ENCODE measurements at places on chromosomes 7 and 10.

GRCh38 chr10:26457088-26457487 lies 18.9 kb downstream of the APBB1IP start:
- DNase-seq = no peak

DNA sequence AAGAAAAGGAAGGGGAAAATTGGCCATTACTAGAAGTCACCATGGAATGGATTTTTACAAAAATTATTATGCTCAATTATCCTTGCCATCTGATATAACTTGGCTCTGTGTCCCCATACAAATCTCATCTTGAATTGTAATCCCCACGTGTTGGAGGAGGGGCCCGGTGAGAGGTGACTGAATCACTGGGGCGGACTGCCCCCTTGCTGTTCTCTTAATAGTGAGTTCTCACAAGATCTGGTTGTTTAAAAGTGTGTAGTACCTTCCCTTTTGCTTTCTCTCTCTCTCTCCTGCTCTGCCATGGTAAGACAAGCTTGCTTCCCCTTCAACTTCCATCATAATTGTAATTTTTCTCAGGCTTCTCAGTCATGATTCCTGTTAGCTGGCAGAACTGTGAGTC lies 1023.6 kb downstream of the XPNPEP1 start:
- DNase-seq = no peak

- DNase-seq = no peak
Observed at GRCh38 chr10:74071157-74071556, 73.2 kb downstream of the VCL start.

GRCh38 chr7:3916146-3916545 lies 615.1 kb downstream of the SDK1 start:
- no peak for DNase-seq

DNA sequence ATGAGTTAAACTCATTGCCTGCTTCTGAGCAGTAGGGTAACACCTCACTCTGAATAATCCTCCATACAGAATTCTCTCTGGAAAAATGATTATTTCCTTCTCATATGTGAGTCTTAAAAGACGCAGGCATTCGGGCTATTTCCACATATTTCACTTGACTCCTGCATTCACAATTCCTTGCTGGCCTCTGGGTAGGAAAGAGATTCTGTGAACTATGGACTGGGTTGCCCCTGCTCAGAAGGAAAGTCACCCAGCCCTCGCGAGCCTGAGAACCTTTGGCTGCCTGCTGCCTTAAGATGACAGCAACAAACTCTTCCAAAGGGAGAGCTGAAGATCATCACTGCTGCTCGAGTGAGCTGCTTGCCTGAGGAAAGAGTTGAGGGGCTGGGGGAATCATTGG lies 216.8 kb downstream of the BAMBI start:
- DNase-seq = no peak

- DNase-seq = no peak
Observed at GRCh38 chr7:139023076-139023475, 12.8 kb downstream of the ZC3HAV1L start.

GRCh38 chr7:45159296-45159695 lies 1.7 kb downstream of the RAMP3 start:
- DNase-seq = no peak

DNA sequence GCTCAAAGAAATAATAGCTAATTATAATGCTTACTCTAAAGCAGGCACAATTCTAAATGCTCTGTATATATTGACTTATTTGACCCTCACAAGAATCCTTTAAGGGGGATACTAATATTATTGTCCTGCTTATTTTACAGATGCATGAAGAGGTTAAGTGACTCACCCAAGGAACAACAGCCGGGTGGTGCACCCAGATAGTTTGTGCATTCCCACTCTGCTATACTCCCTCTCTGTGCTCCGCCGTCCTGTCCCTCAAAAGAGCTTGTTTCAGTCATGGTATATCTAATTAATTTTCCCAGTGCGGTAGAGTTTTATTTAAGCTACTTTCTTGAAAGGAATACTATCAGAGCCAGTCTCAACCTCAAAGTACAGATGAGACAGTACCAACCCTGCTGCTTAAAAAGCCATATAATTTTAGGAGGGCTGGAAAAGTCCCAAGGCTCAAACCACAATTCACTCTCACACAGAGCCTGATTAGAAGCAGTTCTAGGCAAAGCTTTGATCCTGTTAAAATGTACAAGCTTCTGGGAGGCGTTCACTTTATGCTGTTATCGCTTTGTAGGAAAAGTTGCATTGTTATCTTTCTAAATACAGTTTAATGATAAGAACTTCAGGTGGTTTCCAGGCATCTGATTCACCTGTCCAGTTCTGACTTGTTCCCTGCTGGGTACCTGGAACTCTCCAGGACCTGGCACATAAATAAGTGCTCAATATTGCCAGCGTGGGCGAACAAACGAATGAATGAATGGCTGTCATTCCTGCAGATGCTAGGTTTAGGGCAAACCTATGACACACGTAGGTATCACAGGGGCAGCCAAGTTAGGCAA lies 261.5 kb upstream of the KLF14 start:
- no peak for DNase-seq

DNA sequence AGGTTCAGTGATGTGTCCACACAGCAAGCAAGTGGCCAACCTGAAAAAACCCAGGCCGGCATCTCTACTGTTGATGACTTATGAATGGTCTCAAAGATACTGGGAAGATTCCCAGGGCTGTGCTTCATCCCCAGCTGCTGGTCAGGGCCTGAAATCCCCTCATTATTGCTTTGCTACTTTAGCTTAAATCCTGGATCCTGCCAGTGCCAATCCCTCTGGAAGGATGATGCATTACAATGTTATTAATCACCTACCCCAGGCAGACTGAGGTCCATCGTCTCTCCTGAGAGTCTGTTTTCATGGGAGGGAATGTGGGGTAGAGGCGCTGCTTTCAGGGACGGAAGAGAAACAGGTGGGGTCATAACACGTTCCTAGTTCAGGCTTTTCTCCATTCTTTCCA lies 371.6 kb downstream of the RPS24 start:
- no peak for DNase-seq

- no peak for DNase-seq
Observed at GRCh38 chr10:22615101-22615500, 99.3 kb downstream of the PIP4K2A start.

DNA sequence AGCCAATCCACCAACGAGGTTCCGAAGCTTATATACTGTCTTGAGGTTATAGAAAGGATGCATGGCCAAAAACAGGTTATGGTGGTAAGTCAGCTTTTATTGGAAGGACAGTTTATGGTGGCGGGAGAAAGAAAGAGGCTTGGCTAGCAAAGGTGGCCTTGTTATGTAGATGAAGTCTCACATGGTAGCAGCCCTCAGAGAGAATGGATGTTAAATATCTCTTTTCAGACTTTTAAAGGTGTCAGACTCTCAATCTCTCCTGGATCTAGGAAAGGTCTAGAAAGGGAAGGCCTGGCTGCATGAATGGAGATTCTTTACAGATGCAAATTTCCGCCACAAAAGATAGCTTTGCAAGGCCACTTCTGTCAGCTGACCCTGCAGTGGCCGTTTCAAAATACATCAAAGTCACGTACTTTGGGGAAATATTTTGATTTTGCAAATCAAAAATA lies 333.8 kb downstream of the GALNT17 start:
- no peak for DNase-seq

GRCh38 chr7:142910481-142910880 lies 23.1 kb downstream of the TRPV5 start:
- DNase-seq = no peak

- no peak for DNase-seq
Observed at GRCh38 chr10:44245601-44245938, 139.3 kb downstream of the CXCL12 start.

- no peak for DNase-seq
Observed at GRCh38 chr7:107891636-107892366, 818 bp downstream of the DLD start.

- no peak for DNase-seq
Observed at GRCh38 chr7:13826752-13827151, 162.7 kb downstream of the ETV1 start.

GRCh38 chr7:96903906-96904305 lies 101.4 kb upstream of the DLX6 start:
- DNase-seq = no peak

GRCh38 chr7:26298472-26299058 lies 6.9 kb downstream of the SNX10 start:
- no peak for DNase-seq

GRCh38 chr7:40749877-40750276 lies 615.1 kb downstream of the SUGCT start:
- no peak for DNase-seq

DNA sequence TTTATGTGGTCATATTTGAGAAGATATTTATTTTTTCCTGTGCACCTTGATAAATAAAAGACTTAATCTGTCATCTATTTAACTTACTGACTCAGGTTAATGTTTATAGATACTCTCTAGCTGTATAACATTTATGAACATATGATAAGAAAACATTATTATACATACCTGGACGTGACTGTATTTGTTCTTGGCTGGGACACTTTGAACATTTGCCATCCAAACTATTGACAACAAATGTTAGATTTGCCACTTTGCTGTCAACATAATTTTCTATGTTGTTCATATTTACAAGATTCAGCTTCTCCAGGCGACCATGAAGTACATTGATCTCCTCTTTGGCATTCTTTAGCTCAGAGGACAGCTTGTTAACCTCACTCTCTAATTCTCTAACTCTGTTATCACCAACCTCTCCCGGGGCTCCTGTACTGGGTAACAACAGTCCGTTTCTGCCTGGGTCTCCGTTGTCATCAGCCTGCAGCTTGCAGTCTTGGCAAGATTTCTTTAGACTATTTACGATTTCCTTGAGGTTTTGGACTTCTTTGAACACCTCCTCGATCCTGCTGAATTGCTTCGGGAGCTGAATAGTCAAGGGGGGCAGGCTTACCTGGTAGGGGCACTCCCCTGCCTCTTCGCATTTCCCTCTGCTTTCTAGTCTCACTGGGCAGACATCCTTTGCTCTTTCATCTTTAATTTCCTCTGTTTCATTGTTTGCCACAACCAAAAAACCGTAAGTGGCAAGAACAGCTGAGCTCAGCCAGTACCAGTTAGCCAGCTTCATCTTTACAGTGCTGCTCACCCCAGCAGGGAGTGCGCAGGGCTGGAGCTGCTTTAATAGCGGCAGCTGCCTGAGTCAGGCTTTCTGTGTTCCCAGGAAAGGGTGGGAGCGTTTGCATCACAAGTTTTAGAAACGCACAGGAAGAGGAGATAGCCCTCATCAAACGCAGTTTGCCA lies at the start of gene FGL2:
TSS of gene FGL2 (minus strand) at position 807 of the 954 bp plus-strand sequence. CDS start at position 781, 26 bp downstream.
- peak; percentile 66 for DNase-seq

- DNase-seq = no peak
Observed at GRCh38 chr7:150400788-150401423, 21.8 kb downstream of the ZNF775 start.

DNA sequence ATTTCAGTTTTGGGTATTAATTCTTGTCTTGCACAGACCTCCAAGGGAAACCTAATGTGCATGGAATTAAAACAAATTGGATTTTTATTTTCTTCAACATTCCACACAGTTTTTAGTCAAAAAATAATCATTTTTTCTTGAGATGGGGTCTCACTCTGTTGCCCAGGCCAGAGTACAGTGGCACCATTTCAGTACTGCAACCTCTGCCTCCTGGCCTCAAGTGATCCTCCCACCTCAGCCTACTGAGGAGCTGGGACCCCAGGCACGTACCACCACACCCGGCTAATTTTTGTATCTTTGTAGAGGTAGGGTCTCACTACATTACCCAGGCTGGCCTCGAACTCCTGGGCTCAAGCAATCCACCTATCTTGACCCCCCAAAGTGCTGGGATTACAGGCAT lies 4.9 kb downstream of the BAIAP2L1 start:
- no peak for DNase-seq

- no peak for DNase-seq
Observed at GRCh38 chr10:97791824-97792721, 20.3 kb upstream of the SFRP5 start.

GRCh38 chr10:76887223-76888010 lies 750.2 kb downstream of the KCNMA1 start:
- no peak for DNase-seq

GRCh38 chr10:108104551-108105156 lies 940.1 kb upstream of the SORCS1 start:
- no peak for DNase-seq

DNA sequence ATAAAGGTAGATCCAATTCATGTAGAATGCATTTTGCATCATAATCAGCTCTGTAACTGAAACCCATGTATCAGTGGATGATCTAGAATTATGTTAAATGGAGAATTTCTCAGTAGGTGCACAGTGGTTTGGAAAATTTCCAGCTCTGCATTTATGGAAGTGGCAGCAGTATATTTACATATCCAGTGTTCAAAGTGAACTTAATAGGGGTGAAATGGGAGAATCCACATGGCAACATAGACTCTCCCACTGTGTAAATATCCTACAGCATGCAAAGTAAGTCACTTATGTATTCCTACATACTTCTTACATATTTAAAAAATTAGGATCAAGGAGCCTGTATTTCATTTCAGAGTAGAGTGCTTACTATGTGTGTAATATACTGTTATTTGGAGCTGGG lies 35.3 kb downstream of the CDC14C start:
- DNase-seq = no peak

GRCh38 chr10:88095223-88095721 lies 231.8 kb downstream of the PTEN start:
- DNase-seq = no peak

DNA sequence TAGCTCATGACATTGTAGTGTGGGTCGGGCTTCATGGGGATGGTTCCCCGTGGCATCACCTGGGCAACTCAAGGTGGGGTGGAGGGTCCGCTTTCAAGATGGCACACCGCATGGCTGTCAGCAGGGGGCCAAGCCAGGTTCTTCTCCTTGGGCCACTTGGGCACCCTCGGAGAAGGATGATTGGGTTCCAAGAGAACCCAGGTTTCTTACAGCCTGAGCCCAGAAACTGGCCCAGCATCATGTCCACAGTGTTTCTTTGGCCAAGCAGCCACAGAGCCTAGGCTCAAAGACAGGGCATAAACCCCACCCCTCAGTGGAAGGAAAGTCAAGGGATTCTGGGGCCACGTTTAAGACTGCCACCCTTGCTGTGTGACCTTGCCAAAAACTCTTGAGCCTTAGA lies 110.6 kb downstream of the PTPN20 start:
- DNase-seq = no peak

GRCh38 chr7:96989859-96990317 lies 15.5 kb upstream of the DLX6 start:
- DNase-seq = no peak

DNA sequence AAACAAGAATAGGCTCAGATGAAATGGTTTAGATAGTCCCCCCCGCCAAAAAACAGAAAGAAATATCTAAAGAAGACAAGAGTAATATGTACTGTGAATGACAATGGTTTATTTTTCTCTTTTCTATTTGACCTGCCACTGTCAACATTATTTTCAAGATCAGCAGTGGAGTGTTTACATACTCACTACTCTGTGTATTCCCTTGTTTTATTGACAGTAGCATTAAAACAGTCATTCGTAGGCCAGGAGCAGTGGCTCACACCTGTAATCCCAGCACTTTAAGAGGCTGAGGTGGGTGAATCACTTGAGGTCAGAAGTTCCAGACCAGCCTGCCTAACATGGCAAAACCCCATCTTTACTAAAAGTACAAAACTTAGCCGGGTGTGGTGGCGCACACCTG lies 245.3 kb upstream of the SLC26A5 start:
- DNase-seq = no peak

GRCh38 chr7:82319674-82320118 lies 123.9 kb downstream of the CACNA2D1 start:
- no peak for DNase-seq
